ENCODE measurements at places on chromosomes 13 and 19.

- no peak for DNase-seq
Observed at GRCh38 chr13:104937881-104938280, 1597.6 kb downstream of the EFNB2 start.

- DNase-seq, result no peak
Observed at GRCh38 chr19:13005861-13006370, 10.6 kb downstream of the NFIX start.

DNA sequence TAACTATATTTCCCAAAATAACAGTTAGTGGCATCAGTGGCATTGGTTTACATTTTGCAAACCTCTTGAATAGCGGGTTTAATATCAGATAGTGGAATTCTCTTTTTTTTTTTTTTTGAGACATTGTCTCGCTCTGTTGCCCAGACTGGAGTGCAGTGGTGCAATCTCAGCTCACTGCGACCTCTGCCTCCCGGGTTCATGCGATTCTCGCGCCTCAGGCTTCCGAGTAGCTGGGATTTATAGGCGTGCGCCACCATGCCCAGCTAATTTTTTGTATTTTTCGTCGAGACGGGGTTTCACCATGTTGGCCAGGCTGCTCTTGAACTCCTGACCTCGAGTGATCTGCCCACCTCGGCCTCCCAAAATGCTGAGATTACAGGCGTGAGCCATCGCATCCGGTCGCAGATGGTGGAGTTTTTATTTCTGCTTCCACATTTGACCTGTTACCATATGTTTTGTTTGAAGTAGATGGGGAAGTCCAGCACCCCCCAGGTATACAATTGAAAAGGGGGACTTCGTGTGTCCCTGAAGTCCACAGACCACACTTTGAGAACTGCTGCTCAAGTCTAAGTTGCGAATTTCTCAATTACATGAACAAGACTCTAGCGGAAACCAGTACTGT lies 40.5 kb upstream of the XPO4 start:
- no peak for DNase-seq

- no peak for DNase-seq
Observed at GRCh38 chr19:48373567-48373966, 9.4 kb downstream of the SYNGR4 start.

GRCh38 chr19:33468361-33469170 lies 53.0 kb downstream of the PEPD start:
- DNase-seq, result no peak

DNA sequence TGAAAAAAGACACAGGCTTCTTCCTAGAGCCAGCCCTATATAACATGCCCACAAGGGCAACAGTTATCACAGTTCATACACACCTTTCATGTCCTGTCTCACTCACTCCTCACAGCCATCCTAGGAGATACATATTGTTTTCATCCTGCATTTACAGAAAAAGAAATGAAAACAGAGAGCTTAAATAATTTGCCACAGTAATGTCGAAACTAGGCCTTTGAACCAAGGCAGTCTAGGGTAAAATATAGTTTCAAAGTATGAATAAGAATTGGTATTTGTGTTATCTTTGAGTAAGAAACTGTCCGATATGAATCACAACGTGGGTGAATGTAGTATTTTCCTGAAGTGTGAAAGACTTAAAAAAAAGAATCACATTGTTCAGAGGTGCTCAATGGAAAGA lies 26.8 kb downstream of the CLDN10 start:
- no peak for DNase-seq

DNA sequence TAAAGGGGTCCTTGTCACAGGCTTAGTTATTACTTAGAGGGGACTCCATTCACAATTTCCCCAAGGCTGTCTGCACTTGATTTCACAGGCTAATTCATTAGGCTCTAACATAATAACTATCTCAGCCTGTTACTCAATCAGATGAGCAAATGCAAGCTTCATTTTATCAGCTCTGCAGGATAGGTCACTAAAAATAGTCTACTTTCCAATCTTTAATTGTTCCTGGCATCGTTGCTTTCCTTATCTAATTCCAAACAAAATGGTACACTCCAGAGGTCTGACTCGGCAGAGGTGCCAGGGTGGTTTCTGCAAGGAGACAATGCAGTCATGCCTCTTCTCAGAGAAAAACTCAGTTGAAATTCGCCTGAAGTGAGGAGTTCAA lies 69.7 kb upstream of the SLC15A1 start:
- no peak for DNase-seq
